ENCODE measurements at places on chromosomes 12 and 14.

DNA sequence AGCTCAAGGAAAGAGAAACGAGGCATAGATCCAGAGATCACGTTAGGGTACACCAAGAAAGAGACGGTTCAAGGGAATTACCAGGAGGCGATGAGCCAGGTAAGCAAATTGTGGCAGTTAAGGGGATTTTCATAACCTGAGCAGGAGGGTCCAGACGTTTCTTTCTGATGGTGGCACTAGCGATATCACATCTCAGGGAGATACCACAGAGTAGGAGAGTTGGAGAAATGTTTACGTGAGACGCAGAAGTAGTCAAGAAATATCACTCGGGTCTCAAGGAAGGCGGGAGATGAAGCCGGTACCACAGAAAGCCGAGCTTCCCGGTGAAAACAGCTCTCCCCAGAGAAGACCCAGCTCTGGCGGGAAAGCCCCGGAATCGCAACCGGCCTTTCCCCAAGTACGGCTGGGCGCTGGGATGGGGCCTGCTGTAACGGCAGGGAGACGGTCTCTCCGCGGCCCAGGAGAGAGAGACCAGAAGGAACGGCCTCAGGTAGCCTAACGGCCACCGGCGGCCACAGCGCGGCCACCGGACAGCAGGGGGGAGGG, 485 bp downstream of the SENP1 start:
- DNase-seq = no peak

GRCh38 chr12:124361074-124361970, 66.4 kb downstream of the RFLNA start:
- no peak for DNase-seq

GRCh38 chr14:48333221-48333920, 658.0 kb upstream of the MDGA2 start:
- DNase-seq = no peak

GRCh38 chr12:49476091-49476490, 62.7 kb upstream of the KCNH3 start:
- DNase-seq = no peak

- no peak for DNase-seq
Measured at GRCh38 chr12:6049587-6049986, 74.9 kb downstream of the VWF start.

DNA sequence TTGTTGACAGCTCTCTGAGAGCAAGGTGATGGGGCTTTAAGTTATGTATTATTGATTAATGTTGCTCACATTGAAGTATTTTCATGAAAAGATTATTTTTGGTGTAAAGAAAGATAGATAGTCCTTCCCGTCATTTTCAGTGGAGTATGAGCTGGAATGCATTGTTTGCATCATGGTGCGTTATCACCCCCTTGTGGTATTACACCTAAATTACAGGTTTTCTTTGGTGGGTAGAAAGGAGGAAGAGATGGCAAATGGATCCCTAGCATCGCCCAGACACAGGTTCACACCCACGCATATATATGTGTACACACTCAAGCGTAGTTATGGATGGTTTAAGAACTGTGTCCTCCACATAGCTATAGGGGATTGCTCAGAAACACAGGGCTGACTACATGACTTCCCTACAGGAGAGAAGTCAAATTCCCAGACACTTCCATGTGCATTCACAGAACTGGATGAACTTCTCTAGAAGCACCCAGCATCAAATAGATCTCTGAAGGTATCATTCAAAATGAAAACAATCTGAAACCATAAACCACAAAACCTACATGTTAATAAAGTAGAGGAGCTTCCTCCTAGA, 14.4 kb upstream of the SERPINA10 start:
- DNase-seq = peak; percentile 32

All from ecto neural progenitor cell (in vitro differentiated cells).